Stimulated activated CD4-positive, alpha-beta T cell treated with anti-CD3 and anti-CD28 coated beads, Interleukin-15, amount 100 ng/mL, for 1 hour (primary cell): ENCODE measurements at places on chromosomes 2 and 18.

DNA sequence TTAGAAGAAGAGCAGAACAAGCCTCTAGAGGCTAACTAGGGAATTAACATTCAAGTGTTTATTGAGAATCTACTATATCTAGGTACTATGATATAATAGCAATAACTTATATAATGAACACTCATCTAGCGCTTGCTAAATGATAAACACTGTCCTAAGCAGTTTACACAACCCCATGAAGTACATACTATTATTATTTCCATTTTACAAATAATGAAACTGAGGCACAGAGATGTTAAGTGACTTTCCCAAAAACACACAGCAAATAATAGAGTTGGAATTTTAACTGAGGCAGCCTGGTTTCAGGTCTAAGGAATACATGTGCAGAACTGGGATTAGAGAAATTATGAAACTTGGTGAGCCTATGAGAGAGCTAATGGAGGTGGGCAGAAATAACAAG lies 893.4 kb downstream of the CPS1 start:
- no peak for DNase-seq

GRCh38 chr18:38843291-38843690 lies 1277.7 kb upstream of the CELF4 start:
- no peak for DNase-seq

DNA sequence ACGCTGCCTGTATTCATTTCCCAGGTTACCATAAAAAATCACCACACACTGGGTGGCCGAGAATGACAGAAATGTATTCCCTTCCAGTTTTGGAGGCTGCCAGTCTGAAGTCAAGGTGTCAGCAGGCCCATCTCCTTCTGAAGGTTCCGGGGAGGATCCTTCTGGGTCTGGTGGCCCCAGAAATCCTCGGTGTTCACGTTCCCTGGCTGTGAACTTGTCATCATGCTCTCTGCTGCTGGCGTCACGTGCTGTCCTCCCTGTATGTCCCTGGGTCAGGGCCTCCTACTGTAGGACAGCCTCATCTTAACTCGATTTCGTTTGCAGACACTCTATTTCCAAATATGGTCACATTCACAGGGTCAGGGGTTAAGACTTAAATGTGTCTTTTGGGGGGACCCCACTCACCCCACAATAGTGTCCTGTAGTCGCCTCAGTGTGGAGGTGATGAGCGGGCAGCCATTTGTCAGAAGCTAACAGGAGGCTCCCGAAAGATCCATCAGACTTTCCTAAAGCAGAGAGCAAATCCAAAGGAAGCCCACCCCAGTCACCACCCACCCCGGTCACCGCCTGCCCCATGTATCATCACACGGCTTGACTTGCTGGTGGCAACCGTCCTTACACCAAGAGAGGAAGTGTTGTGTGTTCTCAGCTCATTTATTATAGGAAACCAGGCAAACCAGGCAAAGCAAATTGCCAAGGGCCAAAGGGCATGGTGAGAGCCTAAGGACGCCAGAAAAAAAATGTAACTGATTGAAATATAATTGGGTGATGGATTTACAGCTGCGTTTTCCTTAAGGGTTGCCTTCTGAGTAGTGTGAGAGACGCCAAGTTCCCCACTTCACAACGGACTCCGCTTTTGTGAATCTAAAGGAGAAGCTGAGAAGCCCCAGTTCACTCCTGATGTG lies 148.8 kb upstream of the ZNF236 start:
- DNase-seq: no peak

DNA sequence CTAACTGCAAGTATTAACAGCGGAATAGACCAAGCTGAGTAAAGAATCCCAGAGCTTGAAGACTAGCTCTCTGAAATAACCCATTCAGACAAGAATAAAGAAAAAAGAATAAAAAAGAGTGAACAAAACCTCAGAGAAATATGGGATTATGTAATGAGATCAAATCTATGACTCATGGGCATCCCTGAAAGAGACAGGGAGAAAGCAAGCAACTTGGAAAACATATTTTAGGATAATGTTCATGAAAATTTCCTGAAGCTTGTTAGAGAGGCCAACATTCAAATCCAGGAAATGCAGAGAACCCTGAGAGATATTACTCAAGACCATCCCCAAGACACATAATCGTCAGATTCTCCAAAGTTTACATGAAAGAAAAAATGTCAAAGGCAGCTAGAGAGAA lies 17.3 kb downstream of the PFN4 start:
- no peak for DNase-seq

GRCh38 chr18:23211146-23211545 lies 75.9 kb downstream of the CABLES1 start:
- DNase-seq: no peak

DNA sequence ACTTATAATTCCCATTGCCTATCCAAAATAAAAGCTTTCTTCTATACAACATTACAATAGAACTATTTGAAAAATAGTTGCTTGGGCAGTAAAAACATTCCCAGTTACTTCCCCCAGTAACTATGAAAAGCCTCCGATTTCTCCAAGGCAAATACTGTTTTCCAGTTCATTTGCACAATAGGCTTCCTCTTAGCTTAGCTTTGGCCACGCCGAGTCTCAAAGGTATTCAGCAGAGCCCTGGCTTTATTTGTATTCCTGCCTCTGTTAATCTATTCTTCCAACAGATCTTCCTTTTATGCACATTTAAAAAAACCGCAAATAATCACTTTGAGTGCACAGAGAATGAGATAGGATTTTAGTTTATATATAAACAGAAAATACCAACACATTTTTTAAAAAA lies 836.8 kb upstream of the VRK2 start:
- no peak for DNase-seq

GRCh38 chr2:10810202-10811161 lies 2.1 kb downstream of the PDIA6 start:
- no peak for DNase-seq

- no peak for DNase-seq
Observed at GRCh38 chr2:196473617-196474016, 165.9 kb upstream of the CCDC150 start.

DNA sequence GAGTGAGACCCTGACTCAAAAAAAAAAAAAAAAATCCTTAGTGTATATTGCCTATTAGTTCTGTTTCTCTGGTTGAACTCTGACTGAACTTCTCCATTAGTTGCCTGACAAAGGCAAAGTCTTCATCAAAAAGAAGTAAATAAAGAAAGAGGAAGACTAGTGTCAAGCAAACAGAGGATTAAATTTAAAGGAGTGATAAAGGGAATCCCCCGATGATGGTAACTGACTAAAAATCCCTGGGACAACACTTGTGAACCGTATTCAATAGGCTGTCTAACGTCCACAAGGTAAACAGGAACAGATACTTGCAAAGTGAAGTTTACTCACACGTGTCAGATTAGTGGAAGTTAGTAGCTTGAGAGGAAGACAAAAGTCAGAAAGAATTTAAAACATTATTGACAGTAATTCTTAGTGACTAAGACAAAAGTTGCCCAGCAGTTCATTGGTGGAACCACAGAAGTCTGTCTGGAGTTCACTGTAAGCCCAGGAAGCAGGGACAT lies 26.2 kb upstream of the SPOPL start:
- DNase-seq: no peak

- DNase-seq: no peak
Observed at GRCh38 chr18:22229456-22230124, 60.2 kb downstream of the GATA6 start.

DNA sequence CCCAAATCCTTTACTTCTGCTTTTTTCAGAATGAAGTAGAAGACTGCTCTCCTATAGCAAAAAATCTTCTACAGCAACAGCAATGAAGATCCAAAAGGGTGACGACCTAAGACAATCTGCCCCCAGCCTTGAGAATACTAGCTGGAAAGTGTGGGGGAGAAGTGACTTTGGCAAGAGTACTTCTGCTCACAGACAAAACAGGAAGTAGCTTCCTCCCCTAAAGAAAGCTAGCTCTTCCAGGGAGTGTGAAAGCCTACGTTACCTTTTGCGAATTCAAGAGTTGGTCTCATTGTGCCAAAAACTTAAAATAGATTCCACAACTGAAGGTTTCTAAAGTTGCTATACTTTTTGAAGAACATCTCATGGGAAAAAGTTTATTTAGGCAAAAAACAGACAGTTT lies 1069.2 kb upstream of the CHAC2 start:
- DNase-seq: no peak
